ENCODE measurements at places on chromosomes 3 and 15. TPM values are rescaled to one million over a fixed set of nuclear protein-coding genes. Genes with fewer than 3 reads are reported as not detected.

Gene RBMS3
- total RNA-seq, result 36.5 TPM

Gene SMCO1
- total RNA-seq, result not detected

Gene COL6A5
- total RNA-seq, result not detected

Gene FSIP1
- not detected for total RNA-seq

Gene CIDEC
- 0.43 TPM for total RNA-seq

Gene EIF2B5
- 35.0 TPM for total RNA-seq

Gene CFAP100
- not detected for total RNA-seq

Gene AADACL2
- not detected for total RNA-seq

Gene MAP2K5
- 20.6 TPM for total RNA-seq

Gene FEZF2
- total RNA-seq, result not detected

GRCh38 chr3:112858410-112859069 is 11.9 kb upstream of the CD200R1L start:
- no peak for DNase-seq

DNA sequence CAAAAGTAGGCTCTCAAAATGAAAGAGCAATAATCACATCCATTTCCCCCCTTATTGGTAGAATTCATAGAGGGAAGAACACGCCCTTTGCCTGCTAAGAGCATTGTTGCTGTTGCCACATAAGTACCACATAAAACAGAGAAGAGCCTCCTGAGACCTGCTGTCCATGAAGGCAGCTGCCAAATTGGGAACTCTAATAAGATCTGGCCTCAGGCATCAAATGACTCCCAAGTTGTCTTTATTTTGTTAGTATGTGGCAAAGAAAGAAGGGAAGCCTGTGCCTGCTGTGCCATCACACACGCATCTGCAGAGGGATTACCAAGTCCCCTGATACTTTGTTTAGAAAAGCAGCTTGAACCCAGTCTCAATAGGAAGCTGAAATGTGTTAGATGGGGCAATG is 23.9 kb downstream of the VGLL3 start:
- no peak for DNase-seq

- DNase-seq, result no peak
Measured at GRCh38 chr3:40254891-40255290, 54.6 kb upstream of the EIF1B start.

DNA sequence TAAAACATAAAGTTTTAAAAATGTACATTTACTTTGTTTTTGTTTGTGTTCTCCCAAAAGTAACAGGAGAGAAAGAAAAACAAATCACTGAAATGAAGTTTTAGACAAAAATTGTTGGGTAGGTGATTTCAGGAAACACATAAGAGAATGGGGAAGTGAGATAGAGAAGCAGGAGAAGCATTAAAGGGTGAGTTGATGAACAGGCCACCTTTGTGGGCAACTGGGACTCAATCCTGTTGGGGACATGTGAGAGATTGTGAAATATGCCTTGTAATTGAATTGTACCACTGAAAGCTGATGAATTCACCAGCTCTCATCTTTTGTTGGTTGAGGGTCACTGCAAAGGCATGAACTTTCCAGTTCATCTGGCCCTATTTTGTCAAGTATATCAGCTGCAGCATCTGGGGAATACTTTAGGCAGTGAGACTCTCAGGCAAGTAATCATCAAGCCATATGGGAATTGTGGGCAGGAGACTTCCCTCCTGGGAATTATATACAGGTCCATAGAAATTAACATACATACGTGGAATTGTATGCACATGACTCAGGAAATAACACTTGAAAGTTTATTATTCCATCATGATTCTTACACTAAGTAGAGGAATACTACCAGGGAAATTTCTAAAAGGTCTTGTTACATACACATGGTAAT is 181.0 kb downstream of the ZBBX start:
- no peak for DNase-seq

- no peak for DNase-seq
Measured at GRCh38 chr3:15160662-15161061, 45.4 kb upstream of the CAPN7 start.

DNA sequence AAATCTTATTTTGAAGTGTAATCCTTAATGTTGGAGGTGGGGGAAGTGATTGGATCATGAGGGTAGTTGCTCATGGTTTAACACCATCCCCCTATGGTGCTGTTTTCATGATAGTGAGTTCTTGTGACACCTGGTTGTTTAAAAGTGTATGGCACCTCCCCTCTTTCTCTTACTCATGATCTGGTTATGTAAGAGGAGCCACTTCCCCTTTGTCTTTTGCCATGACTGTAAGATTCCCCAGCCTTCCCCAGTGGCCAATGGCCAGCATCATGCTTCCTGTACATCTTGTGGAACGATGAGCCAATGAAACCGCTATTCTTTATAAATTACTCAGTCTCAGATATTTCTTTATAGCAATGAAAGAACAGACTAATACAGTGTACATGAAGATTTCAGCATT is 39.8 kb upstream of the GMNC start:
- DNase-seq, result no peak

DNA sequence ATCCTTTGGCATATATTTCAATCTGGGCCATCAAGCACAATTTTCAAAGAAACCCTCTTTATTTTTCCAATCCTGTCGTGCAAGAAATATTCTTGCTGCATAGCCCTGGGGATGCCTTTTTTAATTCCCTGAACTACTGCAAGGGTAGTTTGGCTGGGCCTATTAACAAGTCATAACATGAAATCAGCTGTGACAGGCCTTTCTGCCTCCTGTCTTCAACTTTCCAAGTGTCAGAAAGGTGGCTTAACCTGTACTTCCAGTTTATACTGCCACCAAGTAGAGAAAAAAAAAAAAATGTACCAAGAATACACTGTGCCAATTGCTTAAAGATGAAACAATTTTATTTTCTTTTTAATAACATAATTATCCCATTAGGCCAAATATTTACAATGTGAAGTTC is 32.4 kb upstream of the SPPL2A start:
- no peak for DNase-seq

DNA sequence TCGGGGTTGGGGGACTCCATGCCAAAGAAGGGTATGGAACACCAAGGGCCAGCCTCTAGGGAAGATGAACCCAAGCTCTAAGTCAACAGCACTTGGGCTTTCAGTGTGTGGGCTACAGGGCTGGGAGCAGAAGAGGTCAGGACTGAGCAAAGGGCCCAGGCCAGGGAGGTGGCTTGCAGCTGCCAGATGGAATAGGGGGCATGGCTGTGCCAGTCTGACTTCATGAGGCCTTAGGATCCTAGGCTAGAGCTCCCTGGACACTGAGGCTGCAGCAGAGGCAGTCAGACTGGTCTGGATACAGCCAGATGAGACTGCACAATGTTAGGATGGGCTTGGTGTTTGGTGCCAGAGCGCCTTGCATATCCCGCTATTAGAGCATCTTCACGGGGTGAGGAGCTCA is 3.8 kb downstream of the RASGRF1 start:
- DNase-seq, result no peak

DNA sequence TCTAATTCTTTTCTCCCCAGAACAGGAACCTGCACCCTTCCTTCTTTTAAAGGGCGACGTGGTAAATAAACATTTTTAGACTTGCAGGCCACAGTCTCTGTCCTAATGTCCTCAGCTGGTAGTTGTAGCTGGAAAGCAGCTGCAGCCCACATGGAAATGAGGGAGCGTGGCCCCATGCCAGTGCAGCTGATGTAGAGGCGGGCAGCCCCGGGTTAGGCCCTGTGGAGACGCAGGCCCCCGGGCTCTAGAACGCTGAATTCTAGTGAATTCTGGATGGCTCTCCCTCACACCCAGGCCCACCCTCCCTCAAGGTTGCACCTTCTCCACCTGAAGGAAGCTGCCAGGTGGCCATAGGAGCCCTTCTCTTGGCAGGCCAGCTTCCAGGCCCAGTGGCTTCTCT is 52.3 kb downstream of the PGPEP1L start:
- DNase-seq, result no peak

GRCh38 chr3:159077860-159078259 is 276.0 kb downstream of the MFSD1 start:
- DNase-seq, result no peak

DNA sequence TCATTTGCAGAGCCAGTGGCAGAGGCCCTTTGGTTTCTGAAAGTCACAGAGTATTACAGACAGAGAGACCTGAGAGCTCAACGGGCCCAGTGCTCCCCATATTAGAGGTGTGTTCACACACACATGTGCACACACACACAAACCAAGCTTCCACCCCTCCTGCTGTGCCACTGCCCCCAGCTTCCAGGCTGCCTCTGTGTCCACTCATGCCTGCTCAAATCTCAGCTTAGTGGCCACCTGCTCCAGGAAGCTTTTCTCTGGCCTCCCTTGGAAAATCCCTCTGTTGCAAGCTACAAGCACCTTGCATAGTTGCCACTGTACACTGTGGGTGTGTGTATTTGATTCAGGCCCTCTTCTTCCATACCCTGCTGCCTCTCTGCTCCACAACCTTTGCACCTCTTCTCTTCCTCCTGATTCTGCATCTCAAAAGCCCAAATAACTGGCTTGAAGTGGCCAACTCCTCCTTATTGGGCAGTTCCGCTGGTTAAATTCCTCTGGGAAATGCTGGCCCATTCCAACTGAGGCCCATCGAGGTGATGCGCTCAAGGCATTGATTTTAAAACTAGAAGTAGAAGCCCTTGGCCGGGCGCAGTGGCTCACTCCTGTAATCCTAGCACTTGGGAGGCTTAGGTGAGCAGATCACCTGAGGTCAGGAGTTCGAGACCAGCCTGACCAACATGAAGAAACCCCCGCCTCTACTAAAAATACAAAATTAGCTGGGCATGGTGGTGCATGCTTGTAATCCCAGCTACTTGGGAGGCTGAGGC is 23.0 kb downstream of the MESD start:
- no peak for DNase-seq

- DNase-seq, result no peak
Measured at GRCh38 chr3:14877469-14877868, 58.7 kb downstream of the FGD5 start.

GRCh38 chr3:63992516-63993209 is 30.6 kb downstream of the PSMD6 start:
- no peak for DNase-seq

- DNase-seq, result no peak
Measured at GRCh38 chr3:105614288-105615030, 247.8 kb downstream of the ALCAM start.

GRCh38 chr3:180959691-180960090 is 29.8 kb downstream of the DNAJC19 start:
- no peak for DNase-seq

GRCh38 chr15:42474827-42475226 is 16.1 kb downstream of the ZNF106 start:
- DNase-seq, result no peak

DNA sequence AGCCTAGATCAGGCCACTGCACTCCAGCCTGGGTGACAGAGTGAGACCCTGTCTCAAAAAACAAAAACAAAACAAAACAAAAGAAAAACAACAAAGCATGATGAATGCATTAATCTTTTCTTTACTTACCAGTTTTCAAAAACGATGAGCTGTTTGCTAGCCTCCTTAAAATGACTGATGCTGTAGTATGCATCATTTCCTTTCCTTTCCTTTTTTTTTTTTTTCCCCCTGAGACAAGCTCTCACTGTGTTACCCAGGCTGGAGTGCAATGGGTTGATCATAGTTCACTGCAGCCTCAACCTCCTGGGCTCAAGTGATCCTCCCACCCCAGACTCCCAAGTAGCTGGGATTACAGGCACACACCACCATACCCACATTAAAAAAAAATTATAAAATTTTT is 202.0 kb downstream of the ADAMTSL3 start:
- DNase-seq, result no peak

All from adrenal gland (tissue), 19 donors.